GM23338 (cell line): ENCODE measurements at places on chromosomes 5 and 9. TPM values are rescaled to one million over a fixed set of nuclear protein-coding genes. Genes with fewer than 3 reads are reported as not detected.

DNA sequence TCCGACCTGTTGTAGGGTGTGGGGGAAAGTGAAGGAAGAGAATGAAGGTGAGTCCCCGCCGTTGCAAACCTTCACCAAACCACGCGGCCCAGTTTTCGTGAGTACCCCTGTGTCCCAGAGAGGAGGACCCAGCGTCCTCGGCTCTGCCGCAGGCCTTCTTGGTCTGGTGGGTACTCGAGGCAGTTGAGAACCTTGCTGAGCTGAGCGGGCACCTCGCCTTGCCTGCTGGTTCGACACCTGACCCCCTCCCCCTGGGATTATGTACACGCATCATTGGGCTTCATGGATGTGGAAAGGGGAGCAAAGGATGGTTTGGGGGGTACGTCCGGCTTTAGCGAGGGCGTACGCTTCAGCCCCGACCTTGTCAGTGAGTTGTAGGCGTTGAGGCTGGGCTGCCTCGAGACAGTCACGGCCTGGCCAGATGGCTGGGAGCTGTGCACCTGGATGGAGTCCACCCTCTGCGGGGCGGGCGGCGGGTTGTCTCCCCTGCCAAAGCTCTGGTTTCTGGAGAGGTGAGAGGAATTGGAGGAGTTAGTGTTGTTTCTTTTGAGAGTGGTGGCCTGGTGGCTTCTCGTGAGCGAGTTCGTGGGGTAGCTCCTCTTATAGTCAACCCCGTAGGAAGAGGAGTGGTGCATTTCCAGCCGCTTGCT lies 128.1 kb downstream of the SEMA6A start:
- DNase-seq: no peak

- DNase-seq: no peak
Observed at GRCh38 chr5:82074950-82075349, 103.1 kb downstream of the ATG10 start.

DNA sequence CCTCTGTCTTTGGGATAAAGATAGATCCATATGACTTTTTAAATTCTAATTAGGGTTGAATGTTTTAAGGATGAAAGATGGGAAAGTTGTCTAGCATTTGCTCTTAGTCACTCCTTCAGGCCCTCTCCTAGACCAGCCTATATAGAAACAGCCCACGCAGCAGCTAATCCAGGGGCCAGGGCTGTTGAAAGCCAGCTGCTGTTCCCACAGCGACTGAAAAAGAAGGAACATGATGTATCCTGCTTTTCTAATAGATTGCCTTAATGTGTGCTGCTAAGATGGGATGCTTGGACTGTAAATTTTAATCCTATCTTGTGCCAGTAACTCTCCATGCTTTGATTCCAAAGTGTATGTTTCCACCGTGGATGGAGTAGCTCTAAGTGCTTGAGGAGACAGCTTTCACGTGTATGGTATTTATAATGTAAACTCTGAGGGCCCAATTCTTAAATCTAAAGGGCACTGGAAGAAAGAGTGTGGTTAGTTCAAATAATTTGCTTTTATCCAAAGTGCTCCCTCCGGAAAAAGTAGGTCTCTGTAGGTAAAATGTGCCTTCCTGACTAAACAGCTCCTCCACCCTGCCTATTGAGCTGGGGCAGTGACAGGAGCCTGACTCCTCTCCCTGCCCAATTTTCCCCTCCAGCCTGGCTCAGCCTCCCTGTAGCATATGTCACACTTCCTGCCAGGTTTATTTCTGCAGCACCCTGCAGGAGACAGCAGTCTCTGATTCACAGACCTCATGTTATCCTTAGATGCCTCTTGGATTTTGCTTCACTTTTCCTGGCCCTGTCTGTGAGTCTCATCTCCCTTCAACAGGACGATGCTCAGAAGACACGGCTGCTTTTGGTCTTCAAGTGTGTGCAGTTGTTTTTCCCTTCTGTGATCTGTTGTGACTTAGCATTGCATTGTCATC lies 33.2 kb downstream of the SLC36A1 start:
- peak; percentile 27 for DNase-seq

DNA sequence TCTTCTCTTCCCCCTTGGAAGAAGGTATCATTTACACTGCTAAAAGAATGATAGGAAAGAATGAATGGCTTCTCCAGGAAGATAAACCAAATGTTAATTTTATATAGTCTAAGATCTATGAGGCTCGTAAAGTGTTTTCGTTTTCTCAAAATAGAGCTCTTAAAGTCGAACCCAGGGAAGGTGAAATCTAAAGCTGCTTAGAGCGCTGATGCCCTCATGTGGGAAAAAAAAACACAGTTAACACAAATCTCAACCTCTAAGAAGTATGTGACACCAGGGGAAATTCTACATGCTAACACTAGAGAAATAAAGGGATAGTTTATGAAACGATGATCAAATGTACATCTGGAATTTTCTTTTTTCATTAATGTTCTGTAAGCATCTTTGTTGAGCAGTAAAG lies 257.9 kb downstream of the RASEF start:
- DNase-seq: peak; percentile 44

DNA sequence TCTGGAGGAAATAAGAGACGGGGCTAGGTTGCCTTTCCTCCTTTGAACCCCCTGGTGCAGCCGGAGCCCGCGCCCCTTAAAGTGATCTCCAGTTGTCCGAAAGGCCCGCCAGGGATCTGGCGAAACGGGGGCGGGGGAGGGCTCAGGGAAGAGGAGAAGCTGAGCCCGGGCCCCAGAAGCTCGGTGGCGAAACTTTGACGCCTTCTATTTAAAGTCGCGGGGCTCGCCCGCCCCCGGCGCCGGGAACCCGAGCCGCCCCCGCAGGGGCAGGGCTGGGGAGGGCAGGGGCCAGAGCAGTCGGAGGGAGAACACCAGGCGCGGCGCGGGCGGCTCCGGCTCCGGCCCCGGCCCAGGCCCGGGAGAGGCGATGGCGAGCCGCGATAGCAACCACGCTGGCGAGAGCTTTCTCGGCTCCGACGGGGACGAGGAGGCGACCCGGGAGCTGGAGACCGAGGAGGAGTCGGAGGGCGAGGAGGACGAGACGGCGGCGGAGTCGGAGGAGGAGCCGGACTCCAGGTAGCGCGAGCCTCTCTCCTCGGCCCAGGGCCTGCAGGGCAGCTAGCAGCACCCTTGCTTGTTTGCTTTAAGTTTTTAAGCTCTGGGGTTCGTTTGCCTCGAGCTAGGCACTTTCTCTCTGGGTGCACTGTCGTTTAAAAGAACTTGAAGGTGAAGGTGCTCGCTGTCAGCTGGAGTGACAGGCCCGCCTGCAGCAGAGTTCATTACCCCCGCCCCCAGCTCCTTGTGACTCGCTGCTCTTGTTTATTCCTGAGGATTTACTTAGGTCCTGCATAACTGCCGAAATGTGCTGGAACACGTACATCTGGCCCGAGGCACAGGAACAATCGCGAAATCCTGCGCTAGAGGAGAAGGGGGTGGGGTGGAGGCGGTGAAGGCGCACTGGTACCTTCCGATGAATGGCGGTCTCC lies at the start of gene CMYA5:
Gene CMYA5, plus strand, starts transcription at position 296 of the 926 bp plus-strand sequence. Its CDS starts 72 bp downstream, at position 368.
- DNase-seq: peak; percentile 78

- no peak for DNase-seq
Observed at GRCh38 chr5:171628633-171628974, 157.0 kb upstream of the SMIM23 start.

GRCh38 chr5:31226651-31227050 lies 33.2 kb downstream of the CDH6 start:
- DNase-seq: no peak

GRCh38 chr9:126146254-126147145 lies 180.1 kb upstream of the MVB12B start:
- DNase-seq: peak; percentile 91

GRCh38 chr5:96088706-96089498 lies 127.3 kb upstream of the ELL2 start:
- DNase-seq: no peak

DNA sequence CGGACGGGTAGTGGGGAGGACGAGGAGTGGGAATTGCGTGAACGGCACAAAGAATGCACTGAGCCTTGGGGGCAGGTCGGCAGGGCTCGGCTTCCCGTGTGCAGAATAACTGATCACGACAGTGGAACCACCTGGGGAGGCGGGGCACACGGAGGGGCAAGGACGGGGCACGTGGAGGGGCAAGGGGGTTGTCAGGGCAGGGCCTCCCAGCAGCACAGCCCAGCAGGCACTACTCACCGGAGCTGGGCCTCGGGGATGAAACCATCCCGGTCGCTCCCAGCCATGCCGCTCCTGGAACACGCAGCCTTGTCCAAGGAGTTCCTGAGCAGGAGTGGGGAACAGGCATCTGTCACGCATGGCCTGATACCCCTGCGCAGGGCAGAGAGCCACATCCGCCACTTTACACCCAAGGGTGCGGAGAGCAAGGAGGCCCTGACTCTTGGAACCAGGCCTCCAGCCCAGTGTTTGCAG lies 33.4 kb downstream of the SARDH start:
- no peak for DNase-seq

DNA sequence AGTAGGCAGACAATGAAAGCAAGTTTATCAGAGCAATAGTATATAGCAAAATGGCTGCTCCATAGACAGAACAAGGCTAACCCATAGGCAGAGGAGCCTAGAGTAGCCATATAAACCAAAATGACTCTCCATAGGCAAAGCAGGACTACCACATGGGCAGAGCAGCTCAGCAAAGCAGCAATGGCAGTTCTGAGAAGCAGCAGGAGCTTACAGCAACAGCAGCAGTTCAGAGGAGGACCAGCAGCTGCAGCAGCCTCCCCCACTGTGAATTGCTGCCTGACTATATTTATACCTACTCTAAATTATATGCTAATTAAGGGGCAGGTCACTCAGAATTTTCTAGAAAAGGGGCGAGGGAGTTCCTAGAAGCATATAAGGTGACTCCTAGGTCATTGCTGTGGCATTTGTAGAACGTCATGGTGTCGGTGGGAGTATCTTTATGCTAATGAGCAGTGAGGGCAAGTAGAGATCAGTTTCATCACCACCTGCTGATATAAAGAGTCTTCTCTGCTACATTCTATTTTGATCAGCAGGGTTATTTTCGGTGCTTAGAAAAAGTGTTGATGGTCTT lies 1115.5 kb downstream of the DTWD2 start:
- DNase-seq: no peak

DNA sequence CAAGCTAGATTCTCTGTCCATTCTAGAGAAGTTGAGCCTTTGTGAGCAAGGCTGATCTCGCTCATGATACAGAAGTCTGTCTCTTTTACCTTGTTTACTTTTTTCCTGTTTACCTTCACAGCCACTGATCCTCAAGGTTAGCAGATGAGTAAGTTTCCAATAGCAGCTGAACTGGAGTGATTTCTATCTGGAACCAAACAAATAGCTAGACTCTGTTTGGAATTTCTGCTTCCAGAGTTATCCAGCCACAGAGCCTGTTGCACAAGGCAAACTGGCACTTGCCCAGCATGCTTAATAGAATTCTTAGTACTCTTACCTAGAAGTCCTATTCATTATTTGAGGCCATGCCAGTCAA lies 12.8 kb upstream of the PANK3 start:
- no peak for DNase-seq

GRCh38 chr5:72543365-72543764 lies 36.2 kb upstream of the ZNF366 start:
- no peak for DNase-seq

DNA sequence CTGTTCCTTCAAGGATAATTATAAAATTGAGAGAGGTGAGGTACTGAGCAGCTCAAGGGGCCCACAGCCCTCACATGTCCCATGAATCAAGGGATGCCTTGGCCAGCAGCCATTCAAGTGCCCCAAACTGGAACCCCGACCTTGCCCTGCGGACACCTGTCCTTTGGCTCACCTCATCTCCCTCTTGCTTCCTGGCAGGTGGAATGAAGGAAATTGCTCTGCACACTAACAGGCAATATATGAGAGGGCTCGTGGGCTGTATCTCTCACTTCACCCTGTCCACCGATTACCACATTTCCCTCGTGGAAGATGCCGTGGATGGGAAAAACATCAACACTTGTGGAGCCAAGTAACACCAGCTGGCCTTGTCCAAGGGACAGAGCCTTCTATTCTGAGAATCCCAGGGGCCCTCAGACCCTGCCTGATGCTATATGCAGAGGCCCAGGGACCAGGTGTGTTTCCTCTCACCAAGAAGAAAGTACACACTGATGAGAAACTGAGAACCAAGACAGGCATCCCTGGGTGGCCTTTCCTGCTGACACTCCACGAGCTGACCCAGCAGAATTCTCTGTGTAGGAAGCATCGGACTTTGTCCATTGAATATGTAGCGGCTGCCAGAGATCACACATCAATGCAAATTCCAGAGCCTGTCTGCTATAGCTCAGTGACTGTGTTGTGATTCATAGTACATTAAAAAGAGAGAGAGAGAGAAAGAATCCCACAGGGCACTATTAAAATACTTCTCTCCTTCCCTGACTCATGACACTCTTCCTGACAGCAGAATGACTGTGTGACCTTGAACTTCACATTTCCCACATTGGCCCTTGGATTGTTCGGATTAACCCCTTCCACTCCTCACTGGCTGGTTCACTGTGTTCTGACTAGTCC lies 92.6 kb downstream of the LIFR start:
- no peak for DNase-seq

DNA sequence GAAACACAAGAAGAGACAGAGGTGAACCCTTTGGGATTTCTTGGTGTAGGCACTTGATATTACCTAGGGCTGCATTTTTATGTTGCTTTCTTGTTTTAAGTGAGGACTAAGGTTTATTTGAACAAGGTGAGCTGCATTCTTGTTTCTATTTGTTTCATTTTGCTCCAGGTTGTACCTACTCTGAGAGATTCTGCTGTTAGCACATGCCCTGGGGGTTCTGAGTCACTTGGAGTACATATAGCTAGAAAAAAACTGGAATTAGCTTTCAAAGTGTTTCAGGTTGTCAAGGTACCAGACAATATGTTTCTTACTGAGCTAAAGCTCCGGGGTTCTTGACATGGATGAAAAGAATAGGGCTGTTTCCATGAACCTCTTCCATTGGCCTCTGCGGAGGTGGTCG lies 299.4 kb downstream of the ICE1 start:
- no peak for DNase-seq

DNA sequence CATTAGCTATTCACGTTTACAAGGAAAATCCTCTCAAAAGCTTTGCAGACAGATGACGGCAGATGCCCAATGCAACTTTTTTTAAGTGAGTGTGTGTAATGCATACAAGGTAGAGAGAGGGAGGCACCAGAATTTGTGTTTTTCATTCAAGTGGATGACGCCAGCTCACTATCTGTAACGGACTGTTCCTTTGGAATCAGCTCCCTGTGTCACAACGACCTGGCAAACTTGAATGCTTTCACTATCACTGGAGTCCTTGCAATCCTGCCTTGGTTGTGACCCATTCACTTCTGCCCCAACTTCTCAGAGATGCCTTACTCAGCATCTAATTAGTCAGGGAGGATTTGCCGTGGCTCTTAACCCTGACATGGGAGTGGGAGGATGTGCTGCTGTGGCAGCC lies 148.5 kb downstream of the BNC2 start:
- no peak for DNase-seq

The OGN gene
- not detected in 2 replicates for total RNA-seq

The SIL1 gene
- total RNA-seq: 5.9 and 11.5 TPM in 2 replicates

The TAF11L5 gene
- total RNA-seq: not detected in 2 replicates

The DENND4C gene
- 30.8 and 43.7 TPM in 2 replicates for total RNA-seq

The MEIKIN gene
- not detected in 2 replicates for total RNA-seq

The WNK2 gene
- total RNA-seq: 93.4 and 102 TPM in 2 replicates

The NUTM2F gene
- total RNA-seq: 0.45 TPM in 1 of 2 replicates, not detected in the other

The GRXCR2 gene
- not detected in 2 replicates for total RNA-seq

The FBP2 gene
- total RNA-seq: not detected in 2 replicates

The MCC gene
- total RNA-seq: 10.1 and 10.3 TPM in 2 replicates

The CFAP157 gene
- total RNA-seq: 0.17 TPM in 1 of 2 replicates, not detected in the other
